ENCODE measurements at places on chromosomes 6 and 20.

DNA sequence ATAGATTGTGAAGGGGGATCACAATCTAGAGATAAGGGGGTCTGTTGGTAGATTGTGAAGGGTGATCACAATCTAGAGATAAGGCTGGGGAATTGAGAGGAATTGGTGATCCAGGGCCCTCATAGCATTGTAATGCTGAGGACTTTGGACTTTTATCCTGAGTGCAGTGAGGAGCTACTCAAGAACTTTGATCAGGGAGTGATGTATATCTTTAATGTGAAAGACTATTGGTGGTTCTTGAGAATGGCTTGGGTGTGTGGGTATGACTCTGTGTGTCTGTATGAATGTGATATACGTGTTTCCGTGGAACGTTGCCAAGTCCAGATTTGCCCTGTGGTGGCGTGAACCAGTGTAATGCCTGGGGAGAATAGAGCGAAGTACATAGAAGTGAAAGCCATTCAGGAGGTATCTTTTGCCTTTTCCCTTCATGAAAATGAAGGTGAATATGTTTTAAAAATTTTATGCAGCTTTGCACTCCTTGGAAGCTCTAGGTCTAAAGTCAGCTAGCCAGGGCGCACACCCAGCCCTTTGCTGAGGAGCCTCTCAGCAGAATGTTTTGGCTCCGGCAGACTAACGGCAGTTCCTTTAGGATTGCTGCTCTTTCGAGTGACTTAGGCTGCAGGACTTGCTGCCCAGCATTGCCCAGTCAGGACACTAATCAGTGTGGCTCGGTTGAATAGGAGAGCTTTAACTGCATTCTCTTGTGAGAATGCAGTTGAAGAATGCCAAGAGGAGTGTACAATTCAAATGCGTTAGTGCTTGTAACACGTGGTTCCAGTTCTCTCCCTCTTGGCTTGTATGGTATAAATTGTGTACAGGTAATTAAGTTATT is 3.5 kb downstream of the ZFAND3 start:
- DNase-seq: peak; percentile 23

DNA sequence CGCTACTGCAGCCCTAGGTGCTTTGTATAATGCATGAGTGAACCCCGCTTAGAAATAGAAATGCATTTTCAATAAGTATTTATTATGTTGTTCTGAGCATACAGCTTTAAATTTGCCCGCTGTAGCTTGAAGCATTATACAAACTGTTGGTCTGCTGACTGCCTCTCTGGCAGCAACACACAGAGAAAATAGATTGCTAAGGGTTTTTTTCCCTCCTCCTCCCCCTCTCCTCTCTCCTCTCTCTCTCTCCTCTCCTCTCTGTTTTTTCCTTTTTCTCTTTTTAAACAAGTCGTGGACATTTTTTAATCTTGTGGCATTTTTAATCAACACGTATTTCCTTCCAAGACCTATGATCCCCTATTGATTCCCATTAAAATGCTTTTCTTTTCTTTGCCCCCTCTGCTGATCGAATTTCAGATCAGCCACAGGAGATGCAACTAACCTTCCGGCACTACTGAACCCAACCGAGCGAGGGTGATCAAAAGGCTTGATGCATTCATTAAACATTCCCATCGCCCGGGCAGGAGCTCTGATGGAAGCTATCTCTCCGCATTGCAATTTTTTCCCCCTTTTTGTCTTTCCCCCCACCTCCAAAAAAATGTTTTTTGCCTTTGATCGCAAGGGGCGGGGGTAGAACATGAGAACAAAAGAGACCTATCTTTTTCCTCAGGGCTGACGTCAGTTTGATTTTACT is 90.7 kb upstream of the ARID1B start:
- DNase-seq: peak; percentile 51

GRCh38 chr20:52869698-52870501 is 102.3 kb upstream of the TSHZ2 start:
- no peak for DNase-seq

GRCh38 chr20:35575958-35576357 is 34.1 kb downstream of the ERGIC3 start:
- no peak for DNase-seq

DNA sequence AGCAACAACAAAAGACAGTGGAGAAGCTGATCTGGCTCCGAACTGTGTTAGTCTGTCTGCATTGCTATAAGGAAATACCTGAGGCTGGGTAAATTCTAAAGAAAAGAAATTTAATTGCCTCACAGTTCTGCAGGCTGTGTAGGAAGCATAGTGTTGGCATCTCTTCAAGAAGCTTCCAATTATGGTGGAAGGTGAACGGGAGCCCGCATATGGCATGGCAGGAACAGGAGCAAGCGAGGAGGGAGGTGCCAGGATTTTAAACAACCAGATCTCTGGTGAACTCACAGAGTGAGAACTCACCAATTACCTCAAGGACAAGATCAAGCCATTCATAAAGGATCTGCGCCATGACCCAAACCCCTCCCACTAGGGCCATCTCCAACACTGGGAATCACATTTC is 293.5 kb downstream of the SMOC2 start:
- no peak for DNase-seq

DNA sequence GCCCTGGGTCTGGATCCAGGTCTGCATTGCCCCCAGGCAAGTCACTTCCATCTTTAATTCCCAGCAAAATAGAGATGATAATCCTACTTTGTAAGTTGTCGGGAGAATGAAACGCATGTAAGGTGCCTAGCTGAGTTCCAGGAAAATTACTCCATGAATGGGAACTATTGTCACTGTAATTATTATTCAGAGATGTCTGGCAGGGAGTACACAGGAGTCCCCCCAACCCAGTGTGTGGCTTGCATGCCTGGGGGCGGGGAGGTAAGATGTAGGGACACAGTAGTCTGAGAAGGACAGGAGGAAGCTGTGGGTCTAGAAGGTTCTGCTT is 85.4 kb downstream of the CD40 start:
- DNase-seq: no peak

GRCh38 chr6:79762370-79762769 is 131.2 kb downstream of the SH3BGRL2 start:
- DNase-seq: no peak

- no peak for DNase-seq
Observed at GRCh38 chr6:74946961-74947360, 258.9 kb downstream of the COL12A1 start.

DNA sequence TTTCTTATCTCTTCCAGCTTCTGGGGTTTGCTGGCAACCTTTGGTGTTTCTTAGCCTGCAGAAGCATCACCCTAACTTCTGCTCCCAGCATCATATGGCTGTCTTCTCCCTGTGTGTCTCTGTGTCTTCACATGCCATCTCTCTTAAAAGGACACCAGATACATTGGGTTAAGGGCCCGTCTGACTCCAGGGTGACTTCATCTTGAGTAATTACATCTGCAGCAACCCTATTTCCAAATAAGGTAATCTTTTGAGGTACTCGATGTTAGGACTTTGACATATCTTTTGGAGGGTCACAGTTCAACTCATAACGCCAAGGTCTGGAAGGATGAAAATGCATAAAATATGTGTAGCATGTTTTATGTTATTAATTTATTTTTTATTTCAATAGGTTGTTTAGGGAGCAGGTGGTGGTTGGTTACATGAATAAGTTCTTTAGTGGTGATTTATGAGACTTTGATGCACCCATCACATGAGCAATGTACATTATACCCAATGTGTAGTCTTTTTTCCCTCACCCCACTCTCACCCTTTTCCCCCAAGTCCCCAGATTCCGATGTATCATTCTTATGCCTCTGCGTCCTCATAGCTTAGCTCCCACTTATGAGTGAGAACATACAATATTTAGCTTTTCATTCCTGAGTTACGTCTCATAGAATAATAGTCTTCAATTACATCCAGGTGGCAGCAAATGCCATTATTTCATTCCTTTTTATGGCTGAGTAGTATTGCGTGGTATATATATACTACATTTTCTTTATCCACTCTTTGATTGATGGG is 131.1 kb downstream of the TBXT start:
- no peak for DNase-seq

DNA sequence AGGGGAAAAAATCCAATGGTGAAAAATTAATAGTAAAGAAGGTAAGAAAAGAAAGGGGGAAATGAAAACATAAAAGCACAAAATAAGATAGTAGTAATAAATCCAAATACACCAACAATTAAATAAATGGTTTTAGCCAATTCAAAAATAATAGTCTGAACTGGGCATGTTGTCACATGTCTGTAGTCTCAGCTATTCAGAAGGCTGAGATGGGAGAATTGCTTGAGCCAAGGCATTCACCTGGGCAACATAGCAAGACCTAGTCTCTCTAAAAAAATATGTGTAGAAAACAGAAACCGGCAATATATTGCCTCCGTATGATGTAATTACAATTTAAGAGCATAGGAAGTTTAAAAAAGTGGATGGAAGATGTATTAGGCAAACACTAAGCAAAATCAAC is 311.3 kb upstream of the FERMT1 start:
- DNase-seq: no peak

- no peak for DNase-seq
Observed at GRCh38 chr20:3121271-3121911, 36.9 kb upstream of the AVP start.

DNA sequence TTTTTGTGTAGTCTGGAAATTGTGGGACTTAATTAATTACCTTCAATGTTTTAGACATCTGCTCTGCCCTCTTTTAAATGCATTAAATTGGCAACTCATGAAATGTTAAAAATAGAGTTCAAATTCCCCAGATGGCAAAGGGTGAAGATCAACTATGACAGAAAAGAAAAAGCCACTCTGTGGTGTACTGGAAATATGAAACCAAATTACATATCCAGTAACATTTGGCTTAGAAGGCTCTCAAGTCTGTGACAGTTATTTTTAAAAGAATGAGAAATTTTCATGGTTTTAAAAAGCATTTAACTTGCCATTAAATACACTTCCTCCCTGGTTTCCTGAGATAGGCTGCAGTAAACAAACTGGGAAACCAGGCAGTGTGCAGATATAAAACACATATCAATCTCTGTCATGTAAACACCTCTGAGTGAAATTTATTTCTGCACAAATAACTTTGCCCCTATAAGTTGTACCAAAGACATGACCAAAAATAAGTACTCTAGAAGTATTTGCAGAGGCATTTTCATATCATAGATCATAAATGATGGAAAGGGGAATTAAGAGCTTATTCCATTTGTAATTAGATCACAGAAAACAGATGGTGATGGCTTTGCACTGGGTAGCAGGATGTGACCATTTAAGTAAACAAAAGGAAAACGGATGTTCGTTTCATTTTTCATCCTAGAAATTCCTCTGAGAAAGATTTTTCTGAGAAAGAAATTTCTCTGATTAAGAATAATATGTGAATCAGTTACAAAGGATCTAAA is 360.1 kb downstream of the SAMD5 start:
- peak; percentile 67 for DNase-seq

DNA sequence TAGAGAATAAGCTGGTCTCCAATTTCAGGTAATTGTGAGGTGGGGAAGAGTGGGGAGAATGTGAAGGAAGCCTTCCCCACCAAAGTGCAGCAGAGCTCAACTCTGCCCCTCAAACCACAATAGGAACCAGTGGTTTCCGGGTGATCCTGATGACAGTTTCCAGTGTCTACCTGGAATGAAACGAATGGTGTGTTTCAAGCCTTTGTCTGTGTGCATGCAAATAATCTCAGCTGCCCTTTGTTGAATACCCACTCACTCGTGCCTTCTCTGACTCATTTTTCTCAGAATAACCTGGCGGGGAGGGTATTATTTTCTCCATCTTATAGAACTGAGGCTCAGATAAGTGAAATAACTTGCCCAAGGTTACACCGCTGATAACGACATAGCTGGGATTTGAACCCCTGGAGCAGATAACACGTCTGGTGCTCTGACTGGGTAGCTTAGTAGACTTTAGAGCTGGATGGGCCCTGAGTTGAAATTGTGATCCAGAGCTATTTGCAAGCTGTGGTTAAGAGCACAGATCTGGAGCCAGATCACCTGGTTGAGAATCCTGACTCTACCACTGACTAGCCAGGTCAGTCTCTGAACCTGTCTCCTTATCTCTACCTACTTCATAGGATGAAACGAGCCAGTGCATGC is 85.1 kb downstream of the EYA2 start:
- DNase-seq: no peak

GRCh38 chr6:14759976-14760672 is 485.7 kb upstream of the JARID2 start:
- no peak for DNase-seq

- no peak for DNase-seq
Observed at GRCh38 chr6:21846541-21847451, 253.2 kb downstream of the SOX4 start.

- DNase-seq: no peak
Observed at GRCh38 chr6:16163535-16164300, 34.8 kb downstream of the MYLIP start.

DNA sequence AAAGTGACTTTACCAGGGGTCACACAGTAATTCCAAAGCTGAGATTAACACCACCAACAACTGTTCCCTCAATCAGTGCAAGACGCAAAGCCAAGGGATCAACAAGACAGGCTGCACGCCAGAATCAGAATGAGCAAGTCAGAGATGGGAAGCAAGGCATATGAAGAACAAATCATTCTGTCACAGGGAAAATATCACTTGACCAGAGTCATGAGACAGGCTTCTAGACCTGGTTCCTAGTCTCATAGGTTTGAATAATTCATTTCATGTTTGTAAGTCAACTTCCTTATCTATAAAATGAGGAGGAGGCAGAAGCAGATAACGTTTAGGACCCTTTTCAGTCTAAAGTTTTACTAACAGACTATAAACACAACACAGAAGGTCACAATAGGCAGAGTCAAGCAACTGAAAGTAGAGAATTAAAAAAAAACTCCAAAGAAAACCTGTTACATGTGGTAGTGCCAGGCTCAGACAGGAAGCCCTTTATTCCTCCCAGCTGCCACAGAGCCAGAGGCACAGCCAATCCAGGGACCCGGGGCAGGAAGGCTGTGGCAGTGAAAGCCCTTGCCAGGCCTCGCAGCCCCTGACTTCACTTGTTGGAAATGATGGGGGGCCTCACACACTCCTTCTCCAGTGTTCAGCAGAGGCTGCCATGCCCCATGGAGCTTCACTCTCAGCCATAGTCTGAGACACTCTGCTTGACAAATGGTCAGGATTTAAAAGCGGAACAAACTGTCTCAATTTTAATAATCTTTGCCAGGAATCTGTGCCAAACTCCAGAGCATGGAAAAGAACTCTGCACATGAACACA is 29.2 kb upstream of the DST start:
- DNase-seq: peak; percentile 82

DNA sequence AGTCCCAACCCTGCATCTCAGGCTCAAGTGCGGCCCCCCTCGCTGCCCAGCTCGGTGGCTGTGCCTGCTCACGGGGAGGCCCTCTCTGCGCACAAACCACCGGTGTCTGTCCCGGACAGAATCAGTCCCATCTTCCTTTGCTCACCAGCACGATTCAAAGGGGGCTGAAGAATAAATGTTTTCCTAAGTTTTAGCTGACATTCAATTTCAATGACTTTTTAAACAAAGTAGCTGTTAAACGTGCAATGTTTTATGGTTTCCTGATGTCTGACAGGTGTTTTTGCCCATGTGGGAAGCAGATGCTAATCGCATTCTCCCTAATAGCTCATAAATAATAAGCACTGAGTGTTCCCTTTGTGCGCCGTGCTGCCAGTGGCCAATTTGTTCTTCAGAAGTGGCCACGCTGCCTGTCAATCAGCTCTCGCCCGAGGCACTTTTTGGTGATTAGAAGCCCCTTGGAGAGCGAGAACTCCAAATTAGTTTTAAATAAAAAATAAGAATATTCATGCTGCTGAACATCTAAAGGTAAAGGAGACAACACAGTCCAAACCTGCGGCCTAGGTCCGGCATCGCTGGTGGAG is 26.3 kb downstream of the BHLHE23 start:
- no peak for DNase-seq

GRCh38 chr6:5279891-5280338 is 18.6 kb downstream of the FARS2 start:
- no peak for DNase-seq

Measured in NCI-H446 treated with DMSO at 0.1 percent for 48 hours (cell line).